ENCODE measurements at places on chromosomes 2 and 18.

- DNase-seq: no peak
Measured at GRCh38 chr2:193446967-193447366, 1252.2 kb upstream of the TMEFF2 start.

DNA sequence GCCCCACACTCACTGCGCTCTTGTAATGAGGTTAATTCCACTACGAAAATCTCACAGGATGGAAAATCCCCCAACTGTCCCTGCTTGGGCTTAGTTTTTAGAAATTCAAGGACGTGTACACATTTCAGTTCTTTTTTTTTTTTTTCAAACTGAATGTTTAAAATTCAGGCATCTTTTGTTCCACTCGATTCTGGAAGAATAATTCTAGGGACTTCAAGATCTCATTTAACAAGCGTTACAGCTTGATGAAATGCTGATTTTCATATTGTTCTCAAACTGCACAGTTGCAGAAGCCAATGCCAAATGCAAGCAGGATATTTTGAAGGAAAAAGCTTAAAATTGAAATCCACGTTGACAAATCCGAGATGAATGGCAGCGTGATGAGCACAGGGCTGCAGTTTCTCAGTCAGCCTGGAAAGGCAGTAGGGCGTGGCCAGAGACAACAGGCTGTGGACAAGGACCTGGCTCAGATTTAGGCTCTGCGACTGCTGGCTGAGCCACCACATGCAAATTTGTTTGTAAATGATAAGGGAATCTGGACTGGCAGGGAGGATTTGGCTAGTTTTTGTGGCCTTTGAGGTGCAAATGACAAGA is 128.1 kb upstream of the MYCN start:
- DNase-seq: no peak

DNA sequence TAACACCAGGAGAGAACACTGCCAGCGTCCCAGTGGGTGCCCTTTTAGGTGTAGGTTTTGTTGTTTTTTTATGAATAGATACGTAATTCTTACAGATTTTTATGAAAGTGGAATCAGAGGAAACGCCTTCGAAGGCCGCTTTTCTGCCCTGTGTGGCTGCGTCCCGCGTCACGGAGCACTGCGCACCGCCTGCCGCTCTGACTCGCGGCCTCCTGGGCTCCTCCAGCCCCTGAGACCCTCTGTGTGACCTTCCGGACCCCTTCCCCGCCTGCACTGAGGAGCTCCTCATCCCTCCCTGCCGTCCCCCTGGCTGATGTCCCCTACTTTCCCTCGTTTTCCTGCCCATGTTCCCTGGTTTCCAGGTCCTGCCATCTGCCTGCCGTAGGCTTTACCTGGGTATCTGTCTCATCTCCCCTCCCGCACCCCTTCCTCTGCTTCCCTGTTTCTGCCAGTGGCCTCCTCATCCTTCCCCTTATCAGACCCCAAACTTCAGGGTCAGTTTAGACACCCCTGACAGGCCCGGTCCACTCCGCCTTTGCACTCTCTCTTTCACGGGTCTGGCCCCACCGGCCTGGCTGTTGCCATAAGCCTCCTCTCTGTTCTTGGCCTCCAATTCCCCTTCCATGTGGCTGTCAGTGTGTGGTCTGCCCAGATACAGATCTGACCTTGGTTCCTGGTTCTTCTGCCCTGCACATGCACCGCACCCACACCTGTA is 32.7 kb downstream of the PDIA6 start:
- no peak for DNase-seq

DNA sequence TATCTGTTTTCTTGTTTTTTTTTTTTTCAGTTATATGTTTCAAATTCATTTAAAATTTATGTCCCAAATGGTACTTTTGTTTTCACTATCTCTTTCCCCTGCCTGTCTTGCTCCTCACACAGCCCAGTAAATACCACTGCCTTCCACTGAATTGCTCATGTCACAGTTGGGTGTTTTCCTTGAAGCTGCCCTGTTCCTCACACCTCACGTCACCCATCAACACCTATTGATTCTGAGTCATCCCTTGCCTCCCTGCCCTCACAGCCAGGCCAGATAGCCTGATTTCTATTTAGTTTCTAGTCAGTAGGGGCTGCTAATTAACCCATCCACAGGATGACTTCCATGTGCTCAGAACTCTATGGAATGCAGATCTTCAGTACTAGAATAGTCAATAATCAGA is 25.3 kb downstream of the FSHR start:
- DNase-seq: no peak

GRCh38 chr18:297936-298335 is 30.1 kb upstream of the THOC1 start:
- DNase-seq: no peak

DNA sequence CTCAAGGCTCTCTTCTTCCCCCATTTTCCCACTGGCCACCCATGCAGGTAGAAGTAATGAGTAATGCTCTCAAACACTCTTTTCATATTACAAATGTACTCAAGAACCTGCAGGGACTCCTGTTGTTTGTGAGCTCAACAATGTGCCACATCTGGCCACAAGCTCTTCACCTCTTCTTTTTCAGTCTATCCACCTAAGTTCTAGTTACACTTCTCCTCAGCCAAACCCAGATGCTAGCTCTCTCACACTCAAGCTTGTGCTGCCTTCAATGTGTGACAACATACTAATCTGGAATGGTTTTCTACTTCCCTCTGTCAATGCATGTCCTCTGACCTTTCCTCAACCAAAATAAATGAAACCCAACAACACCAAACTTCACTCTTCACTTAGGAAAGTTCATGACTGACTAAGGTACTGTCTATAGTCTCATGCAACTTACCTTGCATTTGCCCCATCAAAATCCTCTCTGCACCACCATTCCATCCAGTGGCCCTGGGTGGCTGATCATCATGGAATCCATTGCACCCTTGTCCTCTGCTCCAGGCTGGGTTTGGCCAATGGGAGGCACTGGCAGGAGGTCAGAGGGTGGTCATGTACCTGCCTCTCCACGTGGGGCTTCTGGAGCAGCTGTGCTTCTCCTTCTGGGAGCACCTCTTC is 5.3 kb upstream of the IL18R1 start:
- DNase-seq: no peak

DNA sequence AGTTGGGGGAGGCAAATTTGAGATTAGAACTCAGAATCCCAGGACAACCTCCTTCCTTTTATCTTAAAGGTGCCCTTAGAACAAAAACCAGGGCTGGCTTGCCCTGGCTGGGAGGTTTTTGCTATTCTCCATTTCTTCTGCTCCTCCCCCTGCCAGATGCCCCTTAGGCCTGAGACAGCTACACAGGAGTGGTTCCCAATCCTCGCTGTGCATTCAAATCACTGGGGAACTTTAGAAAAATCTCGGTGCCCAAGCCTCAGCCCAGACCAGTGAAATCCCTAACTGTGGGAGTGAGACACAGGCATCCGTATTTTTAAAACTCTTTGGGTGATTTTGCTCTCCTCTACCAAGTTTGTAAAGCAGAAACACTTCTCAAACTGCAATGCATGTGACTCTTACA is 38.8 kb downstream of the LBH start:
- DNase-seq: no peak

GRCh38 chr2:60489289-60489688 is 64.2 kb downstream of the BCL11A start:
- no peak for DNase-seq

DNA sequence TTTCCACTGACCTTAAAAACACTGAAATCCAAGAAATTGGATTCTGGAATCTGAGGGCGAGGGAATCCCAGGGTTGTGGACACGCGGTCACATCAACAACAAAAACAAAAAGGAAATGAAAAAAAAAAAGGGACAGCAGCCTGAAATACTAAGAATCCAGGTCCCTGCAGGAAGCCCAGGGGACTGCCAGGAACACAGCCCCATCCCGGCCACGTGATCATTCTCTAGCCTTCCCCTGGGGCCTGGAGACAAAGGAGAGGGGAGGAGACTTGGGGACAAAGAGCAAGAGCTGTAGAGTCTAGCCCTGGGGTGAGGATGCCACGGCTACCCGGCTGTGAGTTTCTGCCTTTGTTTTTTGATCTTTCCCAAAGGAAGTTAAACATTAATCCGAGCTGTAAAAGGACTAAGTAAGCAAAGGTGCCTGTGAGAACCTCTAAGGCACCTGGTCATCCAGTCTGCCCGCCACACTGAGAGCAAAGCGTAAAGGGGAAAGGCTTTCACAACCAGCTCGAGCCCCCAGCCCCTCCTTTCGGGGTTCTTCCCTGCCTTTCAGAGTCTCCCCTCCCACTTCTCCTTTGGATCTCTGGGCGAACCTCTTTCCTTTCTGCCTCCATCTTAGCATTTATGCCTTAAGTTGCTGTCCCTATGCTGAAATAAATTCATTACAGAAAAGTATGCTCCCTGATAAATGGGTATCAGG is 57.9 kb upstream of the MSH2 start:
- DNase-seq: peak; percentile 97

DNA sequence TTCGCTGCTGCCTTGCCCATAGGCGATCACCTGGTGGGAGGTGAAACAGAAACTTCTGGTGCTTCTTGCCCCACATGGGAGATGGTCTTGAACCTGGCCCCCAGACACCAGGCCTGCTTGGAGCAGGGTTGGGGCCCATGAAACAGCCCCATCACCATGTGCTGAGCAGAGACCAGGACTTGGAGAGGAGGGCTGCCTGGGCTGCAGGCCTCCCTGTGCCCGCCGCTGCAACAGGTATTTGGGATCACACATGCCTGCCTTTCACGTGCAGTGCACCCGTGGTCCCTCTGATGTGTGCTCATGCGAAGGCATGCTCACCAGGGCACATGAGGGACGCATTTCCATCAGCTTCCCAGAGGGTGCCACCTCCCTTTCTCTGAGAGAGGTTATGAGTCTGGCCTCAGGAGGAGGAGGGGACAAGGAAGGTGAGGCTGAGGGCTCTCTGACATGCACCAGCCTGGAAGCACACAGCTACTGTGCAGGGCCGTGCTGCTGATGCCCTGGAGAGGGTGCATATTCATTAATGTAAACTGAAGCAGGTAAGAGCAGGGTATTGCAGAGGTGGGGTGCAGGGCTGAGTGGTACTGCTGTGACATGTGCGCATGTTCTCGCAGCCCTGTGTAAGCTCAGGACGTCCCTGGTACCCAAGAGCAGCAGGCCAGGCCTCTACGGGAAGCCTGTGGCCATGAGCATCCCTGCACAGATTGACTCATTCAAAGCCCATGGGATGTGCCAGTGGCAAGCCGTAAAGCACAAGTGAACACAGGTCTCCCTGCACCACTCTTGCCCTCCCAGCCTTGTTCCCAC is 4.2 kb upstream of the OXER1 start:
- no peak for DNase-seq

GRCh38 chr2:66031236-66031635 is 403.7 kb upstream of the MEIS1 start:
- DNase-seq: no peak

DNA sequence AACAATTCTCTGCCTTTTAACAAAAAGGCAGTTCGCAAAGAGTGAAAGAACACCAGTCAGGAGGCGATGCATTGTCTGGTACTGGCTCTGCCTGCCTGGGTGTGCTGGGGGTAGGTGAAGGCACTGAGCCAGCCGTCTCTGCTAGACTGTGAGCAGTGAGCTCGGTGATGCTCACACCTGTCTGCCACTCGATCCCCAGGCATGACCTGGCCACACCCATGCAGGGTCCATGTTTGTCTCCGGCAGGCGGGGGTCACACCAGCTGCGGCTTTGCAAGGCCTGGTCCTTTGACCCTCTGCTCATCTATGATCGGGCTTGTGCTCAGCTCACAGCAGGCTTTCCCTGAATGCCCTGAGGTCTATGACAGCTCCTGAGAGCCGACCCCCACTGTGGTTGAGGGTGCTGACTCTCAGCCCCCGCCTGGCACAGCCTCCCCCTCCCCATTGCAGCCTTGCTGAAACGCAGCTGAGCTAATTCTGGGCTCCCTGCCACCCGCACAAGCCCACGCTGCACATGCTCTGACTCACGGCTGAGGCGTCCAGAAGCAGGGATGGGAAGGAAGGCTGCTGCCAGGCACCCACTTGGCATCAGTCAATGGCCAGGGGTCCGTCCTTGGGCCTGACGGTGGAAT is 23.7 kb downstream of the CRACDL start:
- DNase-seq: peak; percentile 51

GRCh38 chr2:238358769-238359168 is 38.5 kb downstream of the TRAF3IP1 start:
- no peak for DNase-seq

DNA sequence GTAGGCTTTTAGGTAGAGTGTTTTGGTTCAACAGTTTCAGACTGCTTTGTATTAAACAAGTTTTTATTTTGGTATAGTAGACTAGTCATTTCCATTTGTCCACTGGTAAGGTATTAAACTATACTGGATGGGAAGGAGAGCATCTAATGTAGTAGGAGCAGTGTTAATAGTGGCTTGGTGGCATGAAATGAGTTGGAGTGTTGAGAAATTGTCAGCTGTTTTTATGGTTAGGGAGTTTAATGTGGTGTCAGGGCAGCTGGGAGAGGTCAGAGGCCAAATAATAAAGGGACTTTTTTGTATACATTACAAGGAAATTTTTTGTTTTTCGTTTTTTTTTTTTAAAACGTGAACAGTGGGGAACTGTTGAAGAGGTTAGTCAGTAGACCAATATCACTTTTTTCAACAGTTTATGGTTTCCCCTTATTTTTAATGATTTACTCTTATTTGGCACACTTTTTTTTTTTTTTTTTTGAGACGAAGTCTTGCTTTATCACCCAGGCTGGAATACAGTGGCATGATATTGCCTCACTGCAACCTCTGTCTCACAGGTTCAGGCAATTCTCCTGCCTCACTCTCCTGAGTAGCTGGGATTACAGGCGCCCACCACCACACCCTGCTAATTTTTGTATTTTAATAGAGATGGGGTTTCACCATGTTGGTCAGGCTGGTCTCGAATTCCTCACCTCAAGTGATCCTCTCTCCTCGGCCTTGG is 21.2 kb downstream of the ACTR3 start:
- no peak for DNase-seq

GRCh38 chr2:126972279-126972626 is 73.6 kb downstream of the TEX51 start:
- DNase-seq: no peak

DNA sequence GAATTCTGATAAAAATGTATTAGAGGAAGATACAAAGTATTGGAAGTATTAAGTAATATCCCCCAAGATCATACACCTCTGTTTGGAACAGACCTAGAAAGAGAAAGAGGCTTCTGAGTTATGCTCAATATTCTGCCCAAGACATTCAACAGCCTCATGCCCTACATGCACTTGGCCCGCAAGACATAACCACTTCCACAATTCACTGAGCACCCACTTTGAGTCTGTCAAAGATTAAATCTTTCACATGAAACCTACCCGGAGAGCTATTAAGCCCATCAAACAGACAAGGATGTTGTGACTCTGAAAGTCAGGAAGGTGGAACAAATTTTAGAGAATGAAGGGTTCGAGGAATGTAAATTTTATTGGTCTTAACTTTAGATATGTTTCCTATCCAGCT is 344.7 kb upstream of the SYT4 start:
- no peak for DNase-seq
